H7 (cell line): ENCODE measurements at places on chromosomes 3 and 15.
A peak's percentile ranks its signal among the peaks of the same experiment; 100 is the strongest.

GRCh38 chr15:73952913-73953750 is 26.9 kb downstream of the LOXL1 start:
- peak; percentile 37 for DNase-seq

GRCh38 chr3:11494131-11494916 is 149.4 kb downstream of the VGLL4 start:
- DNase-seq = no peak

- DNase-seq = no peak
These were observed 227.8 kb upstream of the CTNNB1 start for GRCh38 chr3:40971191-40972168.

- DNase-seq = peak; percentile 20
These were observed 37.6 kb downstream of the MTMR10 start for GRCh38 chr15:30953731-30954378.

- DNase-seq = peak; percentile 7
These were observed 136.0 kb upstream of the CCDC54 start for GRCh38 chr3:107241217-107241616.

GRCh38 chr3:17411157-17411877 is 331.1 kb downstream of the TBC1D5 start:
- no peak for DNase-seq
